T follicular helper cell (primary cell): ENCODE measurements at places on chromosomes 3 and 15.

DNA sequence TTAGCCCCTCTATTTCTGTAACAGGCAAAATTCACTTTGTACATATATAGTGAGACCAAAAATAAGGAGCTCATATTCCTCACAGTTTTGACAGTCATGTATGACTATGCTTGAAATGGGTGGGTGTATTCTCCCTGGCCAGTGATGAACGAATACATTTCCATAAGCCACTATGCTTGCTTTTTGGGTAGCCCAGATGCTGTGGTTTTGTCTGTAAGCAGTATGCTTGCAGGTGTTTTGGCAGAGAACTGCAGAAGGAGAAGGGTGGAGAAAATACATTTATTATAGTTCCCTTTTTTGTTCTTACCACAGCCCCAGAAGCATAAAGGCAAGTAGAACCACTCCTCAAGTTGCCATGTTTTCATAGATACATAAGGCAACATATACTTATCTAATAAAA is 131.2 kb downstream of the RBMS3 start:
- DNase-seq = no peak

DNA sequence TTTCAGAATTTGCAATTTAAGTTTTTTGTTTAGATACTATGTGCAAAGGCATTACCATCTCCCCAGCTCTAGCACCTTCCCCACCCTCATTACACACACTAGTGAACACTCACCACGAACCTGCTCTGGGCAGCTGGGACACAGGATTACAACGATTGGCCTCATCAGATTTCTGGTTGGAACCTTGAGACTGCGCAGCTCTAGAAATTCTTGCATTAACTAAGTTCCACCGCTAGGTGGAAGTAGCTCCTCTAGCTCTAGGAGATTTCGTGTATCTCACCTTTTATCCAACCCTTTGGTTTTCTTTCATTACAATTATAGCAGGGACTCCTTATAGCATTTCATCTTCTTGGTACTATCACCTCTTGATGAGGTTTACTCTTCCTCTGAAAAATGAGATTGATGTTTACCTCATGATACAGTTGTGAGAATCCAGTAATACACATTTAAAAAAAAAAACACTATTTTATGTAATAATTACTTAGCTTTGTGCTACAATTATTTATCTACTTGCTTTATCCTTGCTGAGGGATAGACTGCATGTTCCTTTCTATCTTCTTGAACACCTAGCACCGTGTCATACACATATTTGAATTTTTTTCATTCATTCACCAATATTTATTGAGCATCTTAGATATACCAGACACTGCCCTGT is 28.7 kb upstream of the PLOD2 start:
- no peak for DNase-seq

GRCh38 chr3:150005243-150006112 is 34.8 kb upstream of the PFN2 start:
- DNase-seq = no peak

DNA sequence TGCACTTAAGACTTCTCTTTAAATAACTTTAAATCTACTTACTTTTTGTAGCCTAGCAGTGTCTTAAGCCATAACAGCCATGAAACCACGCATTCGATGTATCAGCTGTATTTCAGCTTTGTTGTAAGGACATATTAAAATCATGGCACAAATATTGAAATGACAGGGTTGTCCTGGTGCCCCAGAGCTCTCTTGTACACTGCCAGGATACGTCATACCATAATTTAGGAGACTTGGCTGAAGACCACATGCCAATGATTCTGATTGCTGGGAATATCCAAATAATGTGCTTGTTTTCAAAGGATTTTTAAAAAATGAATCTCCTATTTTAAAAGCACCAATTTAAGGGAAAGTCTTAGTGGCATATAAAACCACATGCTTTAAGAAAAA is 265.4 kb downstream of the SLCO3A1 start:
- DNase-seq = no peak

GRCh38 chr15:51266656-51267050 is 71.7 kb downstream of the CYP19A1 start:
- DNase-seq = no peak

- no peak for DNase-seq
Observed at GRCh38 chr3:68007621-68008226, 353.3 kb upstream of the SUCLG2 start.

GRCh38 chr3:17342119-17342518 is 400.3 kb downstream of the TBC1D5 start:
- DNase-seq = no peak

DNA sequence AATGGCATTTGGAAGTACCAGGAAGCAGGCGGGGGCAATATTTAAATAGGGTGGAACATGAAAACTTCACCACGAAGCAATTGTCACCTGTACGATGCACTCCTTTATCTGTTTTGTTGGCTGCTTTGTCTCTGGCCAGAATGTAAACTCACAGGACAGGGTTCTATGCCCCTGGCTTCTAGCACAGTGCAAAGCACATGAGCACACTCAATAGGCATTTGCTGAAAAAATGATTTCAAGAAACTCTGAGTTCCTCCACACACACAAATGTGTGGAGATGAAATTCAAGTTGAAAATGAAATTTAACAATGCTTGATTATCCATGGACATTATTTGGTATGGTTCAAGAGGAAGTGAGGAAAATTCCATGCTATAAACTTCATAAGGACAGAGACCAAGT is 229.6 kb upstream of the FEZF2 start:
- no peak for DNase-seq

GRCh38 chr3:60552581-60552980 is 698.7 kb downstream of the FHIT start:
- no peak for DNase-seq

DNA sequence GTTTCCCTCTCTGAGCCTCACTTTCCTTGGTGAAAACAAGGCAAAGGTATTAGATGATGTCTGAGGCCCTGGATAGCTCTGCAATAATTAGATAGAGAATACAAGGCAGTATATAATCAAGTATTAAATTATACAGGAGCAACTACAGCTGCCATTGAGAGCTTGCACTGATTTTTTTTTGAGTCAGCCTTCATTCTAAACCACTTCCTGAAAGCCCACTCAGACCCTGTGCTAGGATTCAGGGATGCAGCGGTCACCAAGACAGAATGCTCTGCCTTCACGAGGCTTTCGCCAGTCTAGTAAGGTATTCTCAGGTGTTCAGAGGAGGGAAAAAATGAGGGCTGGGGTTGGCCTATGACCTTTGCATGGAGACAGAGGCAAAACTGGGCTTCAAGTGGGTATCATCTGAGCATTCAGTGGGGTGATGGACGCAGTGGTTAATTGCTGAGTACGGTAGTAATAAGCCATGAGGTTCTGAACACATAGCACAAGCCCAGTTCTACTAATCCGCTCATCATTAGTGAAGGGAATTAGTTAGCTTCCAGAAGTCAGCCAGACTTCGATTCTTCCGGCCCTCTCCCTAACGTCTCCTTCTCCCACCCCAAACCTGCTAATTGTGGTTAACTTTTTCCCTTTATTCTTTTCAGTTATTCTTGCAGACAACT is 3.6 kb downstream of the VGLL4 start:
- DNase-seq = no peak

DNA sequence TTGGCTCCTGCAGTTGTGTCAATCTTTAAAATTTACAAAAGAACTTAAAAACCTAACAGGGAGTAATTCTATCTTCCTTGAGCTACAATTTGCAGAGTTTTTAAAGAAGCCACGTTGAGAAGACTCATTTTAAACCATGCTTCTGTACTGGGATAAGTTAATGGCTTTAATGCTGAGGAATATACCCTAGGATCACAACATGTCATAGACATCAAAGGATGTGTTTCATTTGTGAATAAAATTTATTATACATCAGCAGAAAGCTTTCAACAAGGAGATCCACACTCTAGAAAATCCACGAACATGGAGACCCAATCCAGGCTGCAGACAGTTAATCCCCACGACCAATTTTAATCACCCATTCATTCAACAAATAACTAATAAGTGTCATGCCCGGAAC is 297.2 kb downstream of the MAGI1 start:
- no peak for DNase-seq

- DNase-seq = no peak
Observed at GRCh38 chr3:192575879-192576506, 151.3 kb downstream of the FGF12 start.

- no peak for DNase-seq
Observed at GRCh38 chr3:99170867-99171517, 269.5 kb upstream of the DCBLD2 start.
